ENCODE measurements at places on chromosomes 2 and 18.

DNA sequence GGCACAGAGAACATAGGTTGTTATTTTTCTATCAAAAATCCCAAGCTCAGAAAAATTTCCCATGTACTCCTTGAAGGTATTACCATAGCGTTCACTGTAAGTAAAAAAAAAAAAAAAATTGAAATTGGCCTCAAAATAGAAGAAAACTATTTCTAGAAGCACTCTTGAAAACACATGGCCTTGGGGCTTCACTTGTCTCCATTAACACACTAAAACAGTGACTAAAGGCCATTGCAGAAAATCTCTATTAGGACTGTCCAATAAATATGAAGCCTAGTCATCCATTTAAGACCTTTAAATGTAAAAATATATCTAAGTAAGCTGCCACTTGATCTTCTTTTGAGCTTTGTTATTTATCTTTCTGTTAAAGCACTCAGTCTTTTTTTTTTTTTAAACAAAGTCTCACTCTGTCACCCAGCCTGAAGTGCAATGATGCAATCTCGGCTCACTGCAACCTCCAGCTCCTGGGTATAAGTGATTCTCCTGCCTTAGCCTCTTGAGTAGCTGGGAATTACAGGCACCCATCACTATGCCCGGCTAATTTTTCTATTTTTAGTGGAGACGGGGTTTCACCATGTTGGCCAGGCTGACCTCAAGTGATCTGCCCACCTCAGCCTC is 35.8 kb downstream of the CCDC68 start:
- DNase-seq, result no peak

DNA sequence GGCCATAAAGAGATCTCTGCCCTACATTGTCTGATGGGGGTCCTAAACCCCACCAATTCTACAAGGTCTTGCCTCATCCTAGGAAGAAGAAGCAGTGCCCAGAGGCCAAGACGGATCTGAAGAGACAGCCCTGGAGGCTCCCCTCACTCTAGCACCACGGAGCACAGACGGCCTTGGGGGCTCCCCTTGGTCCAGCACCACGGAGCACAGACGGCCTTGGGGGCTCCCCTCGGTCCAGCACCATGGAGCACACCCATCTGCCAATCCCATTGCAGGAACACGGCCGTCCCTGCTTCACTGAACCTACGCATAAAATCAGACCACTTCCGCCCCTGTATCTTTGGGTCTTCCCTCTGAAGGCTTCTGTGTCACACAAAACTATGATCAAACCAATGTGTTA is 215.1 kb upstream of the SALL3 start:
- no peak for DNase-seq

- DNase-seq, result no peak
Observed at GRCh38 chr18:58898010-58898799, 33.5 kb downstream of the ZNF532 start.

DNA sequence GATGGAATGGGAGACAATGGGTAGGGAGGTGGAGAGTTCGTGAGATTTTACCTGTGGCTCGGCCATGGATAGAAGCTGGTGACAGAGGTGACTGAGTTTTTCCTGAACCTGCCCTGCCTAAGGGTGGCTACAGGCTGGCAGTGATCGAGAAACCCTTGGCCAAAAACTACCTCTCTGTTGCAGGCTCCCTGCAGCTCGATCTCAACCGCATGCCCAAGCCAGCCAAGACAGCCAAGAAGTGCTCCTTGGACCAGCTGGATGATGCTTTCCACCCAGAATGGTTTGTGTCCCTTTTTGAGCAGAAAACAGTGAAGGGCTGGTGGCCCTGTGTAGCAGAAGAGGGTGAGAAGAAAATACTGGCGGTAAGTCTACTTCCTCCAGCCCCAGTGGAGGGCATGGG is 225.5 kb downstream of the DYSF start:
- DNase-seq, result no peak

GRCh38 chr2:237662671-237663093 is 35.3 kb downstream of the LRRFIP1 start:
- no peak for DNase-seq

- DNase-seq, result no peak
Observed at GRCh38 chr2:39664232-39664887, 1.4 kb upstream of the TMEM178A start.

- no peak for DNase-seq
Observed at GRCh38 chr2:174892546-174892945, 112.6 kb downstream of the CHN1 start.

- DNase-seq, result no peak
Observed at GRCh38 chr2:237593596-237594320, 3.2 kb upstream of the RAB17 start.

DNA sequence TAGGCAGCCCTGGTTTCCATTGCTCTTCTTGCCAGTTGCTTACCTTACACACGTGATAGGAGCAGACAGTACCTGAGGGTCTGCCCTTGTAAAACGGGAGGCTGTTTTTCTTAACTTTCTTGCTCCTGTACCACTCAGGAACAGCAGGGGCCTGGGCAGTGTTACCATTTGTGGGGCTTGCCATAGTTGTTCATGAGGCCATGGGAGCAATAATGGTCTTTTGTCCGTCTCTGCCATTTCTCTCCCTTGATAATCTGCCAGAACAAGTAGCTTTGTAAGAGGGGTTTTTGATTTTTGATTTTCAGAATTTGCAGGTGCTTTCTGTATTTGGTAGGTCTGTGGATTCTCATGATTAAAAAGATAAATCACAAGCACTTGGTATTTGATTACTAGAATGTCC is 259.0 kb downstream of the PHLPP1 start:
- DNase-seq, result no peak

DNA sequence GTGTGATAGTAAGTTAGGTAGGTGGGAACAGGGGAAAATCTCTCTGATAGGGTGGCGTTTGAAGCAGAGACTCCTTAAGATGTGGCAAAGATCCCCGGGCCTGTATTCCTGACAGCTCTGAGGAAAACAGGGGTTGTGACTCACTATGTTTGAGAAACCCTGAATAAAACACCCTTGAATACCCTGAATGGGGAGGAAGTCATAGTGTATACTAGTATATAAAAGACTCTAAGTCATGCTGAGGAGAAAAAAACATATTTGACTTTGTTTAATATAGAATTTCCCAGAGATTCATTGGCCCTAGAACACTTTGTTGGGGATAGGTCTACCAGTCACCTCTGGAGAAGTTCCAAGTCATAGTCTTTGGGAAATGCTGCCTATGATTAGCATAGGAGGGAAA is 590.9 kb downstream of the IRS1 start:
- DNase-seq, result no peak

GRCh38 chr2:56473524-56473923 is 289.7 kb downstream of the CCDC85A start:
- no peak for DNase-seq

GRCh38 chr2:85771486-85771885 is 17.7 kb downstream of the ATOH8 start:
- no peak for DNase-seq

GRCh38 chr2:220499225-220499624 is 871.8 kb downstream of the SLC4A3 start:
- DNase-seq, result no peak

GRCh38 chr2:111235192-111236015 is 114.7 kb downstream of the BCL2L11 start:
- no peak for DNase-seq

GRCh38 chr2:209526561-209526960 is 102.7 kb downstream of the MAP2 start:
- DNase-seq, result no peak

- no peak for DNase-seq
Observed at GRCh38 chr2:192960945-192961344, 766.2 kb upstream of the TMEFF2 start.

GRCh38 chr2:75833386-75833785 is 122.7 kb upstream of the GCFC2 start:
- no peak for DNase-seq

GRCh38 chr18:68034296-68034695 is 517.8 kb upstream of the DSEL start:
- DNase-seq, result no peak

GRCh38 chr2:160973991-160974390 is 186.2 kb upstream of the TANK start:
- DNase-seq, result no peak

- DNase-seq, result no peak
Observed at GRCh38 chr2:174774886-174775285, 10.6 kb upstream of the CHRNA1 start.

DNA sequence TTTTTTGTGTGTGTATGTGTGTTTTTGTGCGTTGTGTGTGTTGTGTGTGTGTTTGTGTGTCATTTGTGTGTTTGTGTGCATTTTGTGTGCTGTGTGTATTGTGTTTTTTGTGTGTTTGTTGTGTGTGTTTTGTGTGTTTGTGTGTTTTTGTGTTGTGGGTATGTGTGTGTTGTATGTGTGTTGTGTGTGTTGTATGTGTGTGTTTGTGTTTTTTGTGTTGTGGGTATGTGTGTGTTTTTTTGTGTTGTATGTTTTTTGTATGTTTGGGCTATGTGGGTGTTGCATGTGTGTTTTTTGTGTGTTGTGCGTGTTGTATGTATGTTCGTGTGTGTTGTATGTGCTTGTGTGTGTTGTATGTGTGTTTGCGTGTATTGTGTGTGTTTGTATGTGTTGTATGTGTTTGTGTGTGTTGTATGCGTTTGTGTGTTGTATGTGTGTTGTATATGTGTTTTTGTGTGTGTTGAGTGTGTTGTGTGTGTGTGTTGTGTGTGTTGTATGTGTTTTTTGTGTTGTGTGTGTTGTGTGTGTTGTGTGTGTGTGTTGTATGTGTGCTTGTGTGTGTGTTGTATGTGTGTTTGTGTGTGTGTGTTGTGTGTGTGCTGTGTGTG is 275.3 kb downstream of the HRH4 start:
- no peak for DNase-seq

DNA sequence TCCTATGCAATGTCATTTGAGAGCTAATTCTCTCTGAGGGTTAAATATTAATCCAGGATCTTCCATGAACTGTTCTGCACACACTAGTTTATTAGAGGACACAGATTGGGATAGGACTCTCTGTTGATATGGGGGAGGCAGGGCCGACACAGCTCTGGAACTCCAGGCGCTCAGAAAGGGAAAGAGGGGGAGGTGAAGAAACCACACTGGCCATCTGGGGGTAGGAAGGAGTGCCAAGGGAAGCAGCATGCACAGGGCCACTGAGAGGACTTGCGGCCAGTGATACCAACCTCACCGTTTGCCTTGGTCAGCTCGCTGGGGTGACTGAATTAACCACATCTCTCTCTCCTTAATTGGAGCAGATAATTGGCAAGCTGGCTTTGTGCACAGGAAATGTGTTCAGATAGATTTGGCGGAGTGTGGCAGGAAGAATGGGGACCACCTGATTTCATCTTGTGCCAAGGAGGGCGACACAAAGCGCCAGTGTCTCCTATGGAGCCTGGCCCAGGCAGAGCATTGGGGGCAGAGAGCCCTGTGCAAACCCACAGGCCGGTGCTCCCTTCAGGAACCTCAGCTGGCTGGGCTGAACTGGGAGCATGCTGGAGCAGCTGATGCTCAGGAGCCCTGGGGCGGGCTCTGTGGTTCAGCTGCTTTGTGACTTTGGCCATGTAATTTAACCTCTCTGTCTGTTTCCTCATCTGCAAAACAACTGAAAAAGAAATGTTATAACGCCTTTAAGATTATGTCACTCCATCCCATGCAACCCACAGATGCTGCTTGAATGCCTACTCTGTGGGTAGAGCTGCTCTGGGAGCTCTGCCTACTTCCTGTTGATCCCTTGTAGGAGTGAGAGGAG is 114.7 kb upstream of the STON1 start:
- DNase-seq, result no peak

GRCh38 chr2:38788306-38788705 is 10.3 kb downstream of the GEMIN6 start:
- DNase-seq, result no peak

DNA sequence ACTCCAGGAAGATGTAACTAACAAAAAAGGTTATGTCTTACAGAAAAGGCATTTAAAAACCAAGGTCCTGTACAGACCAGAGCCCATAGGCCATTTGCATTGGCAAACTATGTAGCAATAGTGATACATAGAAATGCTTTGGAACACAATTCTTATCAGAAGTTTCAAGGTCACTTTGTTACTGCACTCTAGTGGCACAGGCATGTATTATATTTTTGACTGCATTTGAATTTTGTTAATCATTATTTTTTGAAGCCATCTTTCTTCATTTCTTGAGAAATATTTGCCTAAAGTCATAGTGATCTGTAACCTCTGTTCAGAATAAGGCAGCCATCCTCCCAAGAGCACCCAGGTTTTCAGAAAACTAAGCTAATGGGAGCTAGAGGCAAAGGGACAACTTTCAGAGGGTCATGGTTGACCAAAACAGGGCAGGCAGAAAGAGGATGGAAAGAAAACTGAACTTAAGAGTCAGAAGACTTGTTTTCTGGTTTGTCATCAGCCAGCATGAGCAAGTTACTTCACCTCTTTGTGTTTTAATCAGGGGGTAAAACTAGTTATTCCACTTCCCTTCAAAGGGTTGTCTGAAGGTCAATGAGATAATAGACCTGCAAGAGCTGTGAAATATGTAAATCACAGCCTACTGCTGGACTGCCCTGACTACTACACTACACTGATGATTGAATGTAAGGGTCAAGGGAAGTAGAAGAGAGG is 41.5 kb downstream of the SLC38A11 start:
- DNase-seq, result no peak

DNA sequence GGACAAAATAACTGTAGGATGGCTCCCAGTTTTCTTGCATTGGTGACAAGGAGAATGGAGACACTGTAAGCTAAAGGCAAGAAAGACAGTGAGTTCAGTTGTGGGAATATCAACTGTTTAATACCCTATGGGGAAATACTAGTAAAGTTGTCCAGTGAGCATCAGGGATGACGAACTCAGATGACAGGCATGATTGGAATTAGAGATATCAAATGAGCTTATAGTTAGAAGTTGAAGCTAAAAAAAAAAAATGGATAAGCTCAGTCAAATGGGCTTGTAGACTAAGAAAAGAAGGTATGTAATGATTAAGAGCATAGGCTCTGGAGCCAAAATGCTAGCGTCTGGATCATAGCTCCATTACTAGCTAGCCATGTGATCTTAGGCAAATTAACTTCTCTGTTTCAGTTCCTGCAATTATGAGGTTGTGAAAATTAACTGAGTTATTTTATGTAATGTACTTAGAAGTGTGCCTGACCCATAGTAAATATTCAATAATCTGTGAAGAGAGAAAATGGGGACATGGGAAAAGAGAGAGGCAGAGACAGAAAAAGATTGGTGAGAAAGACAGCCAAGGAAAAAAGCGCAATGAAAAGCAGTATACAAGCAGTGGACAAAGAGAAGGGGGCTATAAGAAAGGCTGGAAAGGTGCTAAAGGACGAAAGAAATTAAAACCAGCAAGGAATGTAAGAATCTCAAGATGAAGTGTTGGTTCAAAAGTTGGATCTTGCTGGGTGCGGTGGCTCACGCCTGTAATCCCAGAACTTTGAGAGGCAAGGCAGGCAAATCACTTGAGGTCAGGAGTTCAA is 95.7 kb upstream of the SLC39A10 start:
- no peak for DNase-seq

- DNase-seq, result no peak
Observed at GRCh38 chr2:234374150-234374508, 122.8 kb downstream of the ARL4C start.
